Lung (tissue), 17 donors: ENCODE measurements at places on chromosomes 4 and X. TPM values are rescaled to one million over a fixed set of nuclear protein-coding genes. Genes with fewer than 3 reads are reported as not detected.

RADX gene
- 2.6 TPM for polyA plus RNA-seq

SLC49A3 gene
- polyA plus RNA-seq = 15.2 TPM

SAGE1 gene
- polyA plus RNA-seq = not detected

- DNase-seq = no peak
These were observed 8.0 kb upstream of the GATB start for GRCh38 chr4:151768835-151769234.

DNA sequence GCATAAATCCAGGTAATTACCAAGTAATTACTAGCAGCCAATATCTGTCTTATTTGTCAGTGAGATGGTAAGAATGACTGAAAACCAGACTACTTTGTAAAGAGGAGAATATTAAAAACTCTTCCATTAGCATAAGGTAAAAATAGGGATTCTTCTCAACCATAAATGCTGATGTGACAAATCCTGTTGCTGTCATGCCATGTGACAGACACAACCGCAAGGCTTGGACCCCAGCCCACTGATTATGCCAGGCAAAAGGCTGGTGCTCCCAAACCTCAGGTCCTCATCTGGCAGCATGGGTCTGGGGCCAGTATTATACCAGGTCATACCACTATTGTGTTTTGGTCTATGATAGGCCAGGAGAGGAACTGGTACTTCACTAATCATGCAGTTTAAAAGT is 181.1 kb downstream of the ADAMTS3 start:
- no peak for DNase-seq

- DNase-seq = no peak
These were observed 123.7 kb downstream of the AFF1 start for GRCh38 chr4:87058356-87059073.

- DNase-seq = peak; percentile 30
These were observed 72.0 kb upstream of the GPRIN3 start for GRCh38 chr4:89379511-89380044.

DNA sequence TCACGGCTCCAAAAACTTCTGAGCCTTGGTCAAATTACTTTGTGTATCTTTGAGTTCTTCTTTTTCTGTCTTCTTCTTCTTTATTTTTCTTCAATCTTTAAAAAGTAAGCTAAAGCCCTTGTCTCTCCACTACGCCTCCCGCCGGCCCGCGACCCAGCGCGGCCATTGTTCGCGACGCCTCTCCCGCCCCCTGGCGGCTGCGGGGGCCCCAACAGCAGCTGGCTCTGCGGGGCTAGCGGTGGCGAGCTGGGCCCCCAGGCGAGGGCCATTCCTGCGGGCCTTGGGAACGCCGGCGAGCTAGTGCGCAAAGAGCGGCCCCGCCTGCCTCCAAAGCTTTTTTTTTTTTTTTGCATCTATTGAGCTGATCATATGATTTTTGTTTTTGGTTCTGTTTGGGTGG is 119.1 kb downstream of the TGIF2LX start:
- DNase-seq = no peak

GRCh38 chrX:119549327-119550016 is 15.7 kb downstream of the STEEP1 start:
- no peak for DNase-seq

DNA sequence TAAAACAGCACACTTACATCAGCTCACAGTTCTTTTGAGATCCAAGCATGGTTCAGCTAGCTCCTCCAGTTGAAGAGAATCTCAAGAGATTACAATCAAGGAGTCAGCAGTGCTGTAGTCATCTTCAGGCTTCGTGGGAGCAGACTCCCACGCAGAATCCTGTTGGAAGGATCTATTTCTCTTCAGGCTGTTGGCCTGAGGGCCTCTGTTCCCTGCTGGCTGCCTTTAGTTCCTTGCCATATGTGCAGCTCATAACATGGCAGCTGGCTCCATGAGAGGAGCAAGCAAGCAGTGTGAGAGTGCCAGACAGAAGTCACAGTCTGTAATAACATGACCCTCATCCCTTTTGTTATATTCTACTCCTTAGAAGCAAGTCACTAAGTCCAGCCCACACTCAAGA is 168.6 kb downstream of the COX18 start:
- DNase-seq = no peak

DNA sequence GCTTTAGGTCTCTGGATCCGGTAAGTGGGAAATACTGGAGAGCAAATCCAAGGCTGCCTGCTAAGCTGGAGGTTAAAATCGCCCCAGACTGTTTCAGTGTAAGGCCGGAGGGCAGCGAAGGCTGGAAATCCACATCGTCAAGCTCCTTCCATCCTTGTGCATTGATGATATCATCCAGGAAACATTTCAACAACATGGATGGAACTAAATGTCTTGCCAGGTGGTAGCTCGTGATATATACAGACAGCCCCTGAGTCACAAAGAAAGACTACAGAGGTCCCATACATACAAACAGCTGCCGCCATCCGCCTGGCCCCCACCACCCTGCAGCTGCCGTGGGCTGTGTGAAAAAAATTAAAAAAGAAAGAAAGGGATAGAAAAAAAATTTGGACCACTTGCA is 148.9 kb upstream of the RBPJ start:
- DNase-seq = no peak

- no peak for DNase-seq
These were observed 112.7 kb downstream of the ASMT start for GRCh38 chrX:1727531-1728027.

DNA sequence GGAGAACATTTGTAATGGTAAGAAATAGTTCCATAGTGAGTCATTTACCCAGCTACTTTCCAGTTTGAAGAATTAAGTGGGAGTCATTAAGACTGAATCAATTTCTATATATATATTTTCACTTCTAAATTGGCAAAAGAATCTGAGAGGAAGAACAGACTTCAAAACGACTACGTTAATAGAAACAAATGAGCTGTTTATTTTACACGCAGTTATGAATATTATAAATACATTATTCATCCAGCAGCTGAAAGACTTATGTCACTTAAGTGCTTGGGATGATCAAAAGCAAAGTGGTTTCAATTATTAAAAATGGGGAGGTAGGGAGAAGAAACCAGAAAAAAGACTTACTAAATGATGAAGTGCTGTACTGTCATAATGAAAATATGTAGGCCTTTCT is 260.5 kb upstream of the DDX53 start:
- DNase-seq = no peak
